ENCODE measurements at places on chromosomes 7 and 10. TPM values are rescaled to one million over a fixed set of nuclear protein-coding genes. Genes with fewer than 3 reads are reported as not detected.
A peak's percentile ranks its signal among the peaks of the same experiment; 100 is the strongest.

SLC25A40 gene
- total RNA-seq, result 28.5 TPM

AKR1D1 gene
- 5.4 TPM for total RNA-seq

ARMH3 gene
- total RNA-seq, result 34.4 TPM

PPP1R9A gene
- total RNA-seq, result 55.2 TPM

MKRN1 gene
- total RNA-seq, result 99.4 TPM

CYP2C19 gene
- total RNA-seq, result 0.42 TPM

SORCS1 gene
- total RNA-seq, result 13.6 TPM

HOXA10 gene
- not detected for total RNA-seq

ADO gene
- 22.9 TPM for total RNA-seq

- peaks cover 3% of the 10 kb centered on the region for H3K4me1 ChIP-seq
- H3K36me3 ChIP-seq, result no peaks in the 10 kb centered on the region
- DNase-seq, result no peak
Measured at GRCh38 chr10:114408968-114409444, 4.7 kb upstream of the AFAP1L2 start.

DNA sequence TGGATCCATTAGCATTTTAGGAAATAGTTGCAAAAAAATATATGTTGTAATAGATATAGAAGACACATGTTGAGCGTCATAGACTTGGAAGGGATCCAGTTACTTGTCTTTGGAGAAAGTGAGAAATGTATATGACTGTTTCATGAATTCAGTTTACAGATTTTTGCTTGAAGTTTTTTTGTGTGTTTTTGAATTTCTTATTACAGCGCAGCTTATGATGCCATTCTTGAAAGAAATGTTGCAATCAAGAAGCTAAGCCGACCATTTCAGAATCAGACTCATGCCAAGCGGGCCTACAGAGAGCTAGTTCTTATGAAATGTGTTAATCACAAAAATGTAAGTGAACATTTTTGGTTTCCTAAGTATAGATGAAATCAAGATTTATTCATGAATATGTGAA is 98.2 kb downstream of the MAPK8 start:
- DNase-seq, result no peak
- H3K4me3 ChIP-seq, result no peak overlapping the region
- H3K27me3 ChIP-seq, result no peaks in the 10 kb centered on the region
- peaks cover 14% of the 10 kb centered on the region for H3K4me1 ChIP-seq

DNA sequence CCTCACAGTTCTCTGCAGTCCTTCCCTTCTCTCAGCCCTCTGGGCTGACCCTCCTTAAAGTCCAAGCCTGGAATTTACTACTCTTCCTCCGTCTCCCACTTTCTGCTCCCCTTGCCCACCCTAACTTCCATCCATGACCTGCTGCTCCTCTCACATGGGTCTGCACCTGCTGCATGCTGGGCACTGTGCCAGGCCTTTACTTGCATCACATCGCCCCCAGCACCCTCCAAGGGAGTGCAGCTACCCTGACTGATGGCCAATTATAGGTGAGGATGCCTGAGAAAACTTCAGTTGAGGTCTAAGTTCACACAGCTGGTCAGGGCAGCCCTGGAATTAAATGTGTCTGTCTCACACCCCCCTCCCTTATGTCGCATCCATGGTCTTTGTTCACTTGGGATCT is 53.6 kb upstream of the ZPBP start:
- no peak overlapping the region for H3K4me3 ChIP-seq
- no peak overlapping the region for H3K27ac ChIP-seq
- no peaks in the 10 kb centered on the region for H3K27me3 ChIP-seq
- no peaks in the 10 kb centered on the region for H3K36me3 ChIP-seq
- no peak for DNase-seq
- no peaks in the 10 kb centered on the region for H3K4me1 ChIP-seq

GRCh38 chr7:135185471-135186260 is 15.2 kb upstream of the CYREN start:
- no peak overlapping the region for H3K4me3 ChIP-seq
- no peaks in the 10 kb centered on the region for H3K27me3 ChIP-seq
- peaks cover 46% of the 10 kb centered on the region for H3K36me3 ChIP-seq
- H3K27ac ChIP-seq, result no peak overlapping the region

DNA sequence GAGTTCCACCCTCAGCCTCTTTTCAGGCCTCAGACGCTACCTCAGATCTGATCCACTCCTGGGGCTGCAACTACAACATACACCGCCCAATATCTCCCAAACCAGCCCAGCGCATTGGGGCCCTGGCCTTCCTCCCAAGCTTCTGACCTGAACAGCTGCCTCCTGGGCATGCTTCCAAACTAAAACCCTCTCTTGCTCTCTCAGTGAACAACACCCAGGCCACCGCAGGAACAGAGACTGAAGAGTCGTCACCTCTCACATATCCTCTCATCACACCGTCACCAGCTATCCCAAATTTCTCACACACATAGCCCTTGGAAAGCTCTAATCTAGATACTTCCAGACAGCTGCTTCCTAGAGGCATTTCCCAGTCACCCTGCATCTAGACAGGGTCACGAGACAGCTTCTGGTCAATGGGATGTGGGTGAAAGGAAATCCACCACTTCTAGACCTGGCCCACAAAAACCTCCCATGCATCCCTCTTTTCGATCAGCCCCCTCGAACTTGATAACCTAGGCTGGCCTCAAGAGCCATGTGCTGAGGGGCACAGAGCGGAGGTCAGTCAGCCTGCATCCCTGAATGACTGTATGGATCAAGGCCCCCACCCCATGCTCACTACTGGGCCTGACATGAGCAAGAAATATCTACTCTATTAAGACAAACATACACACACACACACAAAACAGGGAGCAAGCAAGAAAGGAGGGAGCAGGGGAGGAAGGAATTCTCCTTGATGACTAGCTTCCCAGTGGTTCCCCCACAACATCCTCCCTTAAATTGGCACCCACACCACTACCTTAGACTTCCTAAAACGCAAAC is 1.8 kb downstream of the PARP12 start:
- H3K27ac ChIP-seq, result no peak overlapping the region
- H3K4me3 ChIP-seq, result peak overlapping the region; percentile 53
- peaks cover 47% of the 10 kb centered on the region for H3K27me3 ChIP-seq
- no peaks in the 10 kb centered on the region for H3K4me1 ChIP-seq
- no peak for DNase-seq

DNA sequence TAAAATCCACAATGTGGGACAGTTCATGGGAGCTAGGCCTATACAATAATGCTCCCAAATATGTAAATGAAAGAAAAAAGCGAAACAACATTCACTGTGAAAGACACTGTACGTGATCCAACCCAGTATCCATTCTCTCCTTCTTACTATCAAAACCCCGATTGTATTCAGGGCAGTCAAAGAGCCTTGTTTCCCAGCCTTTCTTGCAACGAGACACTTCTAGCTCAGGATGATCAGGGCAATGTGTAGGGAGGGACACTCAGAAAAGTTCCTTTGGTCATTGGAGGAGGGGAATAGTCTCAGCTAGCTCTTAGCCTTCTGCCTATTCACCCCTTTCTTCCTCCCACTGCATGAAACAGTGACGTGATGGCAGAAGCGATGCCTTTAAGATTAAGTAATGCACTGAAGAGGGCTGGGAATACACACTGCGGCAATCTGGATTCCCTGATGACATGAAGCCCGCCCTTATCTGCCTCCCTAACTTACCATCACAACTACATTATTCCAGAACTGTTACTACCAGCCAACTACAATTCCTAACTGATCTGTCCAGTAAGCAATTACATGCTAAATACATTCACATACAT is 27.3 kb downstream of the UBE2H start:
- H3K4me3 ChIP-seq, result no peak overlapping the region
- H3K27me3 ChIP-seq, result no peaks in the 10 kb centered on the region
- peaks cover 10% of the 10 kb centered on the region for H3K4me1 ChIP-seq
- DNase-seq, result no peak
- H3K36me3 ChIP-seq, result peaks cover 21% of the 10 kb centered on the region

- peaks cover 82% of the 10 kb centered on the region for H3K27me3 ChIP-seq
- H3K4me1 ChIP-seq, result peaks cover 11% of the 10 kb centered on the region
- H3K36me3 ChIP-seq, result no peaks in the 10 kb centered on the region
- H3K27ac ChIP-seq, result no peak overlapping the region
Measured at GRCh38 chr10:100864978-100865377, 47.8 kb upstream of the SLF2 start.

DNA sequence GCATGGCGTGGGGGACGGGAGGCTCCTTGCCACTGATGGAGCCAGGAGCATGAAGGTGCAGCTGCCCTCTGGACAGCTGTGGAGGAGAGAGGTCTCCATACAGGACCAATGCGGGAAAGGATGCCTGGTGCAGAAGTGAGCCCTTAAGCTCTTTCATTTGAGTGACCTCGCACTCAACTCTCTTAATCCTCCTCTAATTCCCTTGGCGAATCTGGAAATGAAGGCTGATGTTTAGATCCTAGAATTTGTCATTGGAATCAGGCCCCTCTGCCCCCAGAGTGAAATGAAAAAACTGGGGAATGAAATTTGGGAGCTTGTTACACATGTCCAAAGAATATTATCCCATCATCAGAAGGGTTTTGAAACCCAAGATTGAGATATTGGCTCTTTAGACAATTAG is 639.5 kb downstream of the LRMDA start:
- no peak overlapping the region for H3K4me3 ChIP-seq
- DNase-seq, result no peak
- no peaks in the 10 kb centered on the region for H3K27me3 ChIP-seq
- H3K27ac ChIP-seq, result no peak overlapping the region
- peaks cover 5% of the 10 kb centered on the region for H3K36me3 ChIP-seq
- peaks cover 2% of the 10 kb centered on the region for H3K4me1 ChIP-seq

DNA sequence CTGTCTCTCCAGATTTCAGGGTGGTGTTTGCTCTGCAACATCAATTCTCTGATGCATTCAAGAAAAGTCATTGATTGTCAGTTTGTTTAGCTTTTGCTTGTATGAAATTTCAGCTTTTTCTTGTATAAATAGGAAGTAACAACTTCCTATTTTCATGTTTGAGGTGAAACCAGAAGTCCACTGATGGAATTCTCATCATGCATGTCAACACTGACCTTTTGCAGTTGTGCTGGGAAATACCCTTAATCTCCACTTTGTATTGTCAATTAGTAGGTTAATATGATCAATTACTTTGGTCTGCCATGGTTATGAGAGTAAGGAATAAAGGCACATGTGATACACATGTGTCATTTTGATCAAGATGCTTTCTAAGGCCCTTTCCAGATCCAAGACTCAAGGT is 208.8 kb upstream of the HPS1 start:
- no peak overlapping the region for H3K4me3 ChIP-seq
- no peak overlapping the region for H3K27ac ChIP-seq
- peaks cover 6% of the 10 kb centered on the region for H3K27me3 ChIP-seq
- DNase-seq, result no peak
- no peaks in the 10 kb centered on the region for H3K36me3 ChIP-seq
- no peaks in the 10 kb centered on the region for H3K4me1 ChIP-seq

All from progenitor cell of endocrine pancreas (in vitro differentiated cells).